ENCODE measurements at places on chromosomes 1 and 21.

GRCh38 chr1:110138956-110139355 lies 11.3 kb upstream of the SLC6A17 start:
- no peak for DNase-seq

GRCh38 chr1:154621875-154622274 lies 13.9 kb upstream of the ADAR start:
- no peak for DNase-seq

DNA sequence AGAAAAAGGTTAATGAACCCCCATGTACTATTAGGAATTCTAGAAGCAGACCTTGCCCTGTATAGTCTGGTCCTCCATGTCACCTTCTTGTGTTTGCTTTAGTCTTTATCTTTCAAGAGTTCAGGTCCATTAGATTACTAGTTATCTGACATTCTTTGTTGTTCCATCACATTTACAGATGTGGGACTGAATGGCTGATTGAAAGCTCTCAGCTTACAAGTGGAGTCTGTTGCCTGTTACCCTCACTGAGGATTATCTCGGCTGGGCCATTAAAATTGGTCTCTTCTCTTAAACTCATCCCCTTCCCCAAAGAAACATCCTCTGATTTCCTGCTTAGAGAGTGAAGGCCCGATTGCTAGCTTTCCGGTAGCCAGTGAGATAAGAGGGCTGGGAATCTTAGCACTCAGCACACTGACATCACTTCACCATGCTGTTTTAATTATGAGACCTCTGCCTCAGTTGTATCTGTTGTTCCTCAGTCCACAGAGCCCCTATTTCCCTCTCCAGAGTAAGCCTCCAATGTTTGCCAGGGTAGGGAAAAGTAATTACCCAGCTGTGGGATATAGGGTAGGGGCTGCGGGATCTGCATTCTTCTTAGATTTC lies 76.8 kb downstream of the LPGAT1 start:
- DNase-seq = no peak

GRCh38 chr1:13779930-13780329 lies 79.9 kb downstream of the PRDM2 start:
- DNase-seq = no peak

- DNase-seq = no peak
Measured at GRCh38 chr21:15001113-15001512, 63.7 kb downstream of the NRIP1 start.

DNA sequence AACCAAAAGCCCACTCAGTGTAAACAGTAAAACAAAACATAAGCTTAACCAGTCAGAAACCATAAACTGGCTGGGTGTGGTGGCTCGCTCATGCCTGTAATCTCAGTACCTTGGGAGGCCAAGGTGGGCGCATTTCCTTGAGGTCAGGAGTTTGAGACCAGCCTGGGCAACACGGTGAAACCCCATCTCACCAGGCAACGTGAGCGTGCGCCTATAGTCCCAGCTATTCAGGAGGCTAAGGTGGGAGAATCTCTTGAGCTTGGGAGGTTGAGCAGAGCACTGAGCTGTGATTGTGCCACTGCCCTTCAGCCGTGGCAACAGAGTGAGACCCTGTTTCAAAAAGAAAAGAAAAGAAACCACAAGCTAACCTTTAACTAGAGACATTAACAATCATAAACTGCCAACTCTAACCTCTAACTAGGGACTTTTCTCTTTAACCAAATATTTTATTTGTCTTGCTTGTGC lies 13.1 kb upstream of the PRRC2C start:
- DNase-seq = no peak

Data from GM06990 (cell line).